ENCODE measurements at places on chromosomes 16 and 17. TPM values are rescaled to one million over a fixed set of nuclear protein-coding genes. Genes with fewer than 3 reads are reported as not detected.

Gene CIAO3
- total RNA-seq, result 39.6 TPM

Gene BAIAP3
- 27.4 TPM for total RNA-seq

DNA sequence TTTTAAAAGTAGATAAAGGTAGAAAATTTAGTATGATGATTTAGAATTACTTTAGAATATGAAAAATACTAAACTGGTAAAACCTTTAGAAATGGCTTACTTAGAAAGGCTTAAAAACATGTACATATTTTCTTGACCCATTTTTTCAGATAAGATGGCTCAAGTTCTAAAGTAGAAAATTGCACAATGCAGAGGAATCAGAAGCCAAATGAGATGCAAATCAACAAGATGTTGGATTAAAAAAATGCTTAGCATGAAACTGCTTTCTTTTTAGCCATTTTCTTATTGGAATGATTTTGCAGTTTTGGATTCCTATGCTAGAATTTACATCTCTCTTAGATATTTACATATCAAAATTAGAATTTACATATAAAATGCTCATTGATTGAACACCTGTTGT is 1.5 kb upstream of the KRTAP3-1 start:
- no peak for DNase-seq

- DNase-seq, result no peak
Measured at GRCh38 chr17:37567538-37567937, 41.7 kb downstream of the SYNRG start.

GRCh38 chr17:68697850-68698361 is 96.7 kb upstream of the FAM20A start:
- DNase-seq, result no peak

GRCh38 chr17:6666557-6666956 is 15.0 kb downstream of the C17orf100 start:
- no peak for DNase-seq
